ENCODE measurements at places on chromosomes 2 and 18. TPM values are rescaled to one million over a fixed set of nuclear protein-coding genes. Genes with fewer than 3 reads are reported as not detected.

Gene RAPGEF4
- total RNA-seq = 0.50 TPM

- no peak for DNase-seq
Measured at GRCh38 chr2:95388856-95389244, 13.7 kb upstream of the FAHD2A start.

GRCh38 chr2:159609811-159610549 is 6.4 kb downstream of the BAZ2B start:
- DNase-seq = no peak

Gene TRIM43
- total RNA-seq = not detected

- no peak for DNase-seq
Measured at GRCh38 chr2:181779288-181780021, 99.1 kb upstream of the NEUROD1 start.

Gene HOXD13
- total RNA-seq = not detected

DNA sequence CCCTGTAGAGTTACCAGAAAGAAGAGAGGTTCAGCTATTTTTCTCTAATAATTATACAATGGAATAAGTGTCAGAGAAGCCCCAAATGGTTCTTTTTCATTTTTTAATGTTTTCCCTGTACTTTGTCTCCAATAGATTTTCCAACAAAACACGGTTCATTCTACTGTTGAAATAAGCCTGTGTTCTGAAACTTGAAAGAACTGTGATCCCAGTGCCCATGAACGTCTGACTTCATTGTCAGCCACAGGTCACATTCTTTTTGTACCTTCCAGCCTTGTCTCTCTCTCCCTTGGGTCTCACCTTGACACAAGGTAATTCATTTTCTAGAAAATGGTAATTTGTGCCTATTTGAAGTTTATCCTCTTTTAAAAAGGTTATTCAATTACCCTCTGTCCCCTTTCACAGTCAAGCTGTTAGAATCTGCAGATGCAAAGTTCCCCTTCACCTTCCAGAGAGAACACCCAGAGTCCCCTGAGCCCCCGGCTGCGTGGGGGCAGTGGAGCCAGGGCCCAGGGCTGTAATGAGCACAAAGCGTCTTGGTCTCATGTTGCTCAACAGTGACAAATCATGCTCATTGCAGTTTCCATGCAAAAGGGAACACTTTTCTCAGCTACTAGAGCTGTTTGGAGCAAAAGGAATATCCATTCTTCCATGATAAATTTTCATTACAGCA is 115.2 kb downstream of the SPHKAP start:
- no peak for DNase-seq

GRCh38 chr2:1715184-1716013 is 28.9 kb downstream of the PXDN start:
- no peak for DNase-seq

DNA sequence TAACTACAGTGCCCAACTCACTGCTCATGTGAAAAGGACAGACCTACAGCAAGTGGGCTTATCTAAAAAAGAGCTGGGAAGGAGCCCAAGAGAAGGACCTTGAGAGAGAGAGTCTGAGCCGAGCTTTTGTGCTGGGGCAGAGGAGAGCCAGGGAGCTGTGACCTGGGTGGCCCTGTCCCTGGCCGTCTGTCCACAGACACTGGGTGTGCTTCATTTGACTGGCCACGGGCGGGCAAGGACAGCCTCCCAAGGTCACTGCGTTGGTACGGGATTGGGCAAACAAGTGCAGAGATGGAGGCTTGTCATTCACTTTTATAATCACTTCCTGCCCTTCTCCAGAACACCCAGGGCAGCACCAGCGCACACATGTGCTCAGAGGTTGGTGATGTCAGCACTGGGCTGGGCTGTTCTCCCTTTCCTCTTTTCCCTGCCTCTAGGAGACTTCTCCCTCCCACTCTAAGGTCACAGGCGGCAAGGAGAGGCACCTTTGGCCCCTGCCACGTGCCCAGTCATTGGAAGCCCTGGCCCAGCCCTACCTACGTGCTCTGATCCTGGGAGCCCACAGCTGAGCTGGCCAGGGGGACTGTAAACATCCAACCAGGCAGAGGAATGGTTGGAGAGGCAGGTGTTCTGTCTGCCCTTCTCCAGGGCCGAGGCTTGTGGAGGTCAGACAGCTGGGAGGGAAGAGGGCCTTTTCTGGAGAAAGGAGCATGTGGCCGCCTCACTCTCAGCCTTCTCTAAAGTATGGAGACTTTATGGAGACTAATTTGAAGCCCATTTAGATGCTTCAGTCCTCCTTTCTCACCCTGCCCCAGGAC is 6.4 kb upstream of the PSD4 start:
- DNase-seq = no peak

DNA sequence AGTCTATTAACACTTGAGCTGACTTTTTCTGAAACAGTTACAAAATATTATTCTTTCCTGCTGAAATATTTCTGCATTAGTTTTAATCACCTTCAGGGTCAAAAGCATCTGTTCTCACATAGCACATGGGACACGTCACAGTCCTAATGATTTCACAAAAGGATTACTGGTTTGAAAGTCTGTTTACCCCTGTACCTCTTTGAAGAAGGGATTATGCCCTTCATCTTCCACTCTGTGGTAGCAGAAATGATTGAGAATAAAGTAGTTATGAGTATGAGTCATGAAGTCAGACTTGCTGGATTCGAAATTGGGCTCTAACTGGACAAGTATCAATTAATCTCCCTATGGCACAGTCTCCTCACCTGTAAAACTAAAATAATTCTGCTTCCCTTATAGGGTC is 121.2 kb downstream of the SATB2 start:
- no peak for DNase-seq

DNA sequence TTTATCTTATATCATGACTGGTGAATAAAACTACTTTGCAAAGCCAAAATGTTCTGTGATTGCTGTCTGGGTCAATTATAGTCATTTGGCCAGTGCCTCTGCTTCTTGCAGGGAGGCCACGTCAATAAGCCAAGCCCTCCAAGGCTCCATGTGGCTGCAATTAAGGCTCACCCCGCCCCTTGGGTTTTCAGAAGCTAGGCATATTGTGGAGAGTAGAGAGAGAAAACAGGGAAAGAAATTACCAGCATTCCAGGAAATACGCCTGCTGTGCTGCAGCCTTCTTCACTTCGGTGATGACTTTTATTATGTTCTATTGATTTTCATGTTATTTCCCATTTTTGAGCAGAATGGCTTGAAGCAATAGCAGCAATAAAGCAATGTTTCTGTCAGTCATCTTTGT is 319.7 kb downstream of the SOX11 start:
- no peak for DNase-seq

Gene ITGB6
- total RNA-seq = not detected

- no peak for DNase-seq
Measured at GRCh38 chr18:31489311-31489710, 8.7 kb upstream of the DSG2 start.

- DNase-seq = no peak
Measured at GRCh38 chr18:23585007-23585871, 1.1 kb downstream of the NPC1 start.

Gene ANKRD62
- not detected for total RNA-seq

Gene ZBTB7C
- total RNA-seq = 0.07 TPM

DNA sequence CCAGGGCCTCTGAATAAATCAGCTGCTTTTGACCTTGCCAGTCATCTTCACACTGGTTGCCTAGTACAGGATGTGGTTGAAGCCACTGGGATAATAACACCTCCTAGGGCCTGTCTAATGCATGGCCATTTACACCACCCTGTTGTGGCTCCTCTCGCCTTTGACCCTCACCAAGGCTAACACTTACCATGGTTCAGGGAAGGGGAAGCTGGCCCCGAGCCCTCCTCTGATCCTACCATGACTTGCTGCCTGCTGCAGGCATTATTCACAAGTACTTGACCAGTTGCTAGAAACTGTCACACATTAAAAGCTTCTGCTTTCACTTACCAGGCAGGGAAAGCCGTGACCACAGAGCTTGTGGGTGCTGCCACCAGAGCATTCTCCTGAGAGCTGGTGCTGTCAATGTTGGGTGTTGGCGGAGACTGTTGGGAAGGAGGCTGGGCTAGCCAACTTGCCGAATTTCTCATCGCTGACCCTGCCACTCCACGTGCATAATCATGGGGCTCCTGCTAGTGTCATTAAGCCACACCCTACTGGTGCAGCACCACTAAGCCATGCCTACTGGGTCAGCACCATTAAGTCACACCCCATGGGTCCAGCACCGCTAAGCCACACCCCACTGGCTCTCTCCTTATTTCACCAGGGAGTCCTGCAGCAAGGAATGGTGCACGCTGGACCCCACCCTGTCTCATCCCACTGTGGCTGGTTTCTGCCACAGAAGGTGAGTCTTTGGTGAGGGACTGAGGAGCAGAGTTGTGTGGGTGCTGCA is 47.0 kb upstream of the TTC39C start:
- peak; percentile 62 for DNase-seq

GRCh38 chr18:23757437-23757733 is 68.1 kb downstream of the LAMA3 start:
- no peak for DNase-seq

Gene SAG
- 0.33 TPM for total RNA-seq

DNA sequence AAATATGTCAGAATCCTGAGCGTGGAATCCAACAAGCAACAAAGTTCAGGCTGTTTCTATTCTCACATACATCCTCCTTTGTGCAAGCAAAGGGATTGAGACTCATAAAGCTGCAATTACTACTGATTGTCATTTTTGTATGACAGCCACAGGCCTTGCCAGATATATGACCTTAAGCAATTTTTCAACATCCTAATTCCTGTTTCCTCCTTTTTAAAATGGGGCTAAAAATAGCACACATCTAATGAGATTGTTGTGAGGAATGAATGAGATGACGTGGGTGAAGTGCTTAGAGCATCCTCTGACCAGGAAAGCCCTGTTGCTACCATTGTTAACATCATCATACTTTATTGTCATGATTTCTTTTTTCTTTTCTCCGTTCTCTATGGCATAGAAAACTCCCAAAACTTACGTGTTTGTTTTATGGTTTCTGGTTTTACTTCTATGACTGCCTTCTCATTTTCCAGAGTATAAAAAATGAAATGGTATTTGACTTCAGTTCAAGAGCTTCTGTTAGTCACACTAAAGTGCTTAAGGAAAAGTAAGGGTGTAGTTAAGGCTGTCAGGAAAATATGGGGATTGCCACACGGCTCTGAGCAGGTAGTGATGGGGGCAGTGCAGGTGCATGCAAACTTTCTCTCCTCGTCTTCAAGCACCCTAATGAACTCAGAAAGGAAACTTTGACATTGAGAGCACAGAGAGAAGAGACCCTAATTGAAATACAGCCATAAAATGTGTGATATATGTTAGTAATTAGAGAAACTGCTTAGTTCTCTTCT is 590.6 kb upstream of the NETO1 start:
- DNase-seq = no peak
